WTC11 (cell line): ENCODE measurements at places on chromosomes 6 and 20. TPM values are rescaled to one million over a fixed set of nuclear protein-coding genes. Genes with fewer than 3 reads are reported as not detected.
A peak's percentile ranks its signal among the peaks of the same experiment; 100 is the strongest.

DNA sequence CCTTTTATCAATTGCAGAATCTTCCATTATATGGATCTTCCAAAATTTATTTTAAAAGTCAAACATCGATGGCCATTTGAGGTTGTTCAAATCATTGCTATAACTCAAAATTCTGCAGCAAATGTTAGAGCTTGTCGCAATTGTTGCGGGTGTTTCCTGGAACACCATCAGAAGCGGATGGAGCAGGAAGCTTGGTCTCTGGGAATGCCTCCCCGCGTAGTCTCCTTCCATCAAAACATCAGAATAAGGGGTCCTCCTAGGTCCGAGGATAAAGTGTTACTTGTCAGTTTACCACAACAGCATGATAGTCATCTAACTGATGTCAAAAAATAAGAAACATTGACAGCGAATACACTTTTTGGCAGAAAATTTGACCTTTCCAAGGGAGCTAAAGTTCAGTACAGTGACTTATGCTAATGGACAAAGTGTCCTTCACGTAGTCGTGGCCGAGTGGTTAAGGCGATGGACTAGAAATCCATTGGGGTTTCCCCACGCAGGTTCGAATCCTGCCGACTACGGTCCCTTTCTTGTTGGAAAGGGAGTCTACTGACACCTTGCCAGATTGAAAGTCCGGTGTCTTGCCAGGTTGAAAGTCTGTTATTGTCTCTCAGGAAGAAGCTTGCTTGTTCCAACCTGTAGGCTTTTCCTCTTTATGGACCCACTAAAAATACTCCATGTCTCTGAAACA lies 59.0 kb upstream of the ZNF184 start:
- no peak for DNase-seq

- DNase-seq, result no peak
Observed at GRCh38 chr6:112205427-112206109, 48.8 kb downstream of the LAMA4 start.

The TFAP2A gene
- total RNA-seq, result 0.27 to 0.42 TPM (median 0.30 TPM) in 3 replicates

DNA sequence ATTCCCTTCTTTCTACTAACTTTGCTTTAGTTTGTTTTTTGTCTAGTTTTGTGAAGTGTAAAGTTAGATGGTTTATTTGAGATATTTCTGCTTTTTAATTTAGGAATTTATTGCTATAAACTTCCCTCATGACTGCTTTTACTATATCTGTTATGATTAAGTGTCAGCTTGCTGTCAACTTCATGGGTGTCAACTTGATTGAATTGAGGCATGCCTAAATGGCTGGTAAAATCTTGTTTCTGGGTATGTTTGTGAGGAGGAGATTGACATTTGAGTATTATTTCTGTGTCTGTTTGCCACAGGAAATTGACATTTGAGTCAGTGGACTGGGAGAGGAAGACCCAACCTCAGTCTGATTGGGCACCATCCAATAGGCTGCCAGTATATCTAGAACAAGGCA lies 1147.0 kb upstream of the EYS start:
- DNase-seq, result no peak

The NXT1 gene
- 18.5 to 19.5 TPM (median 18.8 TPM) in 3 replicates for total RNA-seq

DNA sequence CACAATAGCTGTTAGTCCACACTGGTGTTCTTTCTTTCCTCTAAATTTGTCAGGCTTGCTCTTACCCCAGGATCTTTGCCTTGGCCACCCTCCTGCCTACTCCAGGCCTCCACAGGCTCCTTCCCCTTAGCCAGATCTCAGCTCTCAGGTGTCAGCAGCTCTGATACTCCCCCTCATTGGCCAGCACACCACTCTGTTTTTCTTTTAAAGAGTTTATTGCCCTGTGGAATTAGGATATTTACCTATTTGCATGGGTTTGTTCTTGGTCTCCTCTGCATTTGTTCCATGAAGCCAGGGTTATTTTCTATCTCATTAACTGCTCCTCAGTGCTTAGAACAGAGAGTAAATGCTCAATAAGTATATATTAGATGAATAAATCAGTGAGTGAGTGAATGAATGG lies 36.8 kb downstream of the GCNT2 start:
- no peak for DNase-seq

- DNase-seq, result no peak
Observed at GRCh38 chr6:35047265-35048011, 93.7 kb downstream of the TCP11 start.

The EYA4 gene
- 0.14 to 0.32 TPM (median 0.24 TPM) in 3 replicates for total RNA-seq

The CD24 gene
- total RNA-seq, result 937 to 1,030 TPM (median 998 TPM) in 3 replicates

The HLA-DQA1 gene
- total RNA-seq, result 0.22 to 0.92 TPM (median 0.62 TPM) in 3 replicates

- no peak for DNase-seq
Observed at GRCh38 chr6:163113358-163113962, 301.1 kb upstream of the QKI start.

GRCh38 chr6:11196511-11197174 lies 35.8 kb downstream of the NEDD9 start:
- DNase-seq, result no peak

GRCh38 chr6:11711984-11712711 lies 66.5 kb downstream of the ADTRP start:
- no peak for DNase-seq

The SH3BGRL2 gene
- total RNA-seq, result 13.8 to 16.5 TPM (median 15.5 TPM) in 3 replicates

- DNase-seq, result peak; percentile 61
Observed at GRCh38 chr20:2006452-2007361, 12.8 kb upstream of the PDYN start.

The ULBP2 gene
- total RNA-seq, result 0.13 to 0.23 TPM in 2 of 3 replicates, not detected in the other

DNA sequence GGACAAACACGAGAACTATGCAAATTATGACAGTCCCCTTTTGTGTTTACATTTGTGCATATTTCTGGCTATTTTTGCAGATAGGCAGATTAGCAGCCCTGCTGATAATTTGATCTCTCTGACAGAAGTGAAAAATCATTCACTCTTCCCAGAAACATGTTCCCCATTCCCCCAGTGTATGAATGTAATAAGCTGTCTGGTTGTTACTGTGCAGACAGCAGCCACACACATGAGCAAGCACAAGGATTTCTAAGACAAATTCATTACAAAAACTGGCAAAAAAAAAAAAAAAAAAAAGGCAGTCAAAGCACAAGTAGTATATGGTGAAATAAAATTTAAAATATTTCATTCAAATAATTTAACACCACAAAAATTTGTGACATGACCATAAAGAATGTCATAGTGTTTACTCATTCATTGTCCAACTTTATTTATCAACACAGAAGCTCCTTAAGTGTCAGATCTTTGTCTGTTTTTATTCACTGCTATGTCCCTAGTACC lies 95.5 kb upstream of the VGLL2 start:
- DNase-seq, result no peak

GRCh38 chr20:22680031-22680740 lies 95.8 kb upstream of the FOXA2 start:
- DNase-seq, result no peak

The LINC00237 gene
- 0.78 to 3.1 TPM (median 0.80 TPM) in 3 replicates for total RNA-seq

The BHLHE23 gene
- 0.57 to 1.3 TPM (median 0.66 TPM) in 3 replicates for total RNA-seq

- no peak for DNase-seq
Observed at GRCh38 chr6:129733290-129733689, 23.3 kb upstream of the ARHGAP18 start.

DNA sequence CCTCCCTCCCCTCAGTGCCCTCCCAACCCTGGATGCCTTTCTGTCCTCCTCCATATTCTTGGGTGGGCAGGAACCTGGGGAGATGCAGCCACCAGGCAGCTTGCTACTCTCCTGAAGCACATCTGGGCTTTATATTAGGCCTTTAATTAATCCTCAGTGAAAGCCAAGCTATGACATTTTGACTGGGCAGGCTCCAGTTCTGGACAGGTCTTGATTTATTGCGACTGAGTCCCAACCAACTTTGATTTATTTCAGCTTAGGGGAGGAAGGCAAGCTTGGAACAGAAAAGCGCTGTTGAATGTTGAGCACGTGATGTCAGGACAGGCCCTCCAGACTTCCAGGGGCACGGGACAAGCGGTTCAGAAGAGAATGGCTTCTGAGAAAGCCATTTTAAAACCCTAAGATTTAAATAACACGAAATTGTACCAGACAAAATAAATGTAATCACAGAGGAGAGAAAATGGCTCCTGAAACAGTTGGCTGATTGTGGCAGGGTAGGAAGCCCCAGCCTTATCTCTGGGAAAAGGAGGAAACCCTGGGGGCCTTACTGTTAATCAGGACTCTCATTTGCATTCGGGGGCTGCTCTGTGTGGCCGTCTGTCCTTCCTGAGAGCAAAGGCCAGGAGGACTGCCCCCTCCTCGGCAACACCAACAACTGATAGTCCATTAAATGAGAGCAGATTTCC lies 294.2 kb downstream of the FOXC1 start:
- DNase-seq, result no peak

DNA sequence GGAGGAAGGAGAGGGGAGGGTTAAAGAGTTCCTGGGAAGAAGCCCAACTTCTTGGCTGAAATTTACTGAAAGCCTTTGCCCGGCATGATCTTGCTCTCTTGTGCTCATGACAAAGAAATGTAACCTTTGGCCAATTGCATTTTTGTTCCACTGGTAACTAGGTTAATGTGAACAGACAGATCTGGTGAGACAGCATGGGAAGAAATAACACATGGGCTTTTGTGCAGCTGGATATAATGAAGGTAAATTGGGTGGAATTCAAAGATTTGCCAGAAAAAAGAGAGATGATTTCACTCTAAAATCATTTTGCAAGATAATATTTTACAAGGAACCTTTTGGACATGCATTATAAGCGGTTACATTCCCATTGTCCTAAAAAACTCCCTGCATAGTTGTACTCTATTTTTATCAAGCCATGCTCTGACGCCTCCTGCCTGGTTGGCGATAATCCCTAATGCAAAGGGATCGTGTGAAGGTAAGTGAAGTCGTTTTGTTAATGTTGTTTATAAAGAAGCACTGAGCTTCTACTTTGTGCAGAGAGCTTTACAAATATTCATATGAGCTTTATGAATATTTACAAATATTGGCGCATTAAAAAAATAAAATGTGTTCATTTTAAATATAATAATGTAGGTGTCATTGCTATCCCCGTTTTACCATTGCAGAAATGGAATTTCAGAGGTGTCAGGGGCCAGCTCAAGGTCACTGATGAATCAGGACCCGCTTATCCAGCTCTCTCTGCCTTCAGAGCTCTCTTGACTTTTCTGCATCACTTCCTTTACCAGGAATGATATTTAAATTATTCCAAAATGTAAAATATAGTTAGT lies 161.3 kb upstream of the AGPAT4 start:
- no peak for DNase-seq

GRCh38 chr20:16749573-16749972 lies 1.4 kb downstream of the OTOR start:
- peak; percentile 60 for DNase-seq

GRCh38 chr20:58447511-58448391 lies 58.7 kb downstream of the VAPB start:
- DNase-seq, result peak; percentile 70

The ANGPT4 gene
- total RNA-seq, result 0.20 to 0.32 TPM (median 0.25 TPM) in 3 replicates

- no peak for DNase-seq
Observed at GRCh38 chr6:128474481-128474880, 45.9 kb downstream of the PTPRK start.

The QRSL1 gene
- total RNA-seq, result 17.2 to 17.9 TPM (median 17.7 TPM) in 3 replicates

DNA sequence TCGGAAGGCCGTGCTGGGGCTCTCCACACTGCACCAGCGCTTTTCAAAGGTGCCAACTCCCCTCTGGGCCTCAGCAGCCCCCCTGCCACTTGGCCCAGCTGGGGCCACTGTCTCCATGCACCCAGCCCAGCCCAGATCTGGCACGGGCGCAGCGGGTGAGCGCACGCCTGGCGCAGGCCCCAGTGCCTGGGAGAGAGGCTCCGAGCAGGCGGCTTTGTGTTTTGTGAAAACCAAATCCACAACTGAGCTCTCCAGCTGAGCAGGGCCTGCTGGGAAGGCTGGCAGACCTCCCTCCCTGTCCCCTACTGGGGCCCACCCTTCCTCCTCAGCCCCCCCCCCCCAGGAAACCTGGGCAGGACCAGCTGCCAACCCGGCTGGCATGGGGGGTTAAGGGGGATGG lies 17.0 kb downstream of the MDGA1 start:
- no peak for DNase-seq

DNA sequence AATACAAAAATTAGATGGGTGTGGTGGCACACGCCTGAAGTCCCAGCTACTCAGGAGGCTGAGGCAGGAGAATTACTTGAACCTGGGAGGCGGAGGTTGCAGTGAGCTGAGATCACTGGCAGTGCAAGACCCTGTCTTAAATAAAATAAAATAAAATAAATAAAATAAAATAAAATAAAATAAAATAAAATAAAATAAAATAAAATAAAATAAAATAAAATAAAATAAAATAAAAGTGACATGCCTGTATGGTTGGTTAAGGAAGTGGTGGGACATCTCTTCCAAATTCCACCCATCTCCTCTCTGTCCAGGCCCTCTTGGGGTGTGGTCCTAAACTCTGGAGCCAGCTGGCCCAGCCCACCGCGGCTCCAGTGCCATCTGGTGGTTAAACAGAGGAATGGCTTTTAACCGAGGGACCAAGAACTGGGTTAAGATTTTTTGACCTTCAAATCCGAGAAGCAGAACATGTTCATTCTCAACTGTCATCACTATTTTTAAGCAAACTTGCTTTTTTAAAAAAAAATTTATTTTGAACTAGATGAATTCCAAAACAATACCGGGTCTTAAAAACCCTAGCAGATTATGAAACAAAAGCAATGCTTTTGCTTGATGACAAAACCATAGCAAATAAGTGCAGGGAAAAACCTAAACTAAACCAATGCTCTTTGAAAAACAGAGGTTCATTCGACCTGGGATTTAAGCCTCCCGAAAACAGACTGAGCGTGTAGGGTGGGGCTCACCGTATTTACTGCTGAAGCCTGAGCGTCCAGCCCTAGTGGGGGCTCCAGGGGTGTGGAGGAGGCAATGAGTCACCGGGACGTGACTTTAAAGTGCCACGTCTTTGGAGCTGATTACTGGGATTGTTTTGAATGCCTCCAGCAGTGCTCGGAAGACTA lies 68.8 kb downstream of the CDC5L start:
- no peak for DNase-seq

The GLP1R gene
- total RNA-seq, result 1.8 to 2.2 TPM (median 2.1 TPM) in 3 replicates

The BTN1A1 gene
- 0.14 to 0.15 TPM in 2 of 3 replicates, not detected in the other for total RNA-seq

The SLX4IP gene
- total RNA-seq, result 7.4 to 9.9 TPM (median 8.4 TPM) in 3 replicates

The LHFPL5 gene
- total RNA-seq, result not detected in 3 replicates

GRCh38 chr20:10812759-10813327 lies 139.0 kb upstream of the JAG1 start:
- no peak for DNase-seq

GRCh38 chr6:126888727-126889725 lies 229.4 kb upstream of the RSPO3 start:
- DNase-seq, result no peak

The MAPK13 gene
- total RNA-seq, result 13.6 to 17.8 TPM (median 17.0 TPM) in 3 replicates

The FAM83C gene
- total RNA-seq, result not detected in 3 replicates

The POM121L2 gene
- 0.13 to 0.16 TPM in 2 of 3 replicates, not detected in the other for total RNA-seq
